ENCODE measurements at places on chromosomes 1 and 21.

GRCh38 chr1:19169642-19170041 lies 40.4 kb downstream of the UBR4 start:
- DNase-seq = peak; percentile 21

GRCh38 chr21:32330784-32331311 lies 32.2 kb downstream of the MRAP start:
- DNase-seq = no peak

- DNase-seq = peak; percentile 94
These were observed 67.7 kb upstream of the RAB4A start for GRCh38 chr1:229203030-229203751.

DNA sequence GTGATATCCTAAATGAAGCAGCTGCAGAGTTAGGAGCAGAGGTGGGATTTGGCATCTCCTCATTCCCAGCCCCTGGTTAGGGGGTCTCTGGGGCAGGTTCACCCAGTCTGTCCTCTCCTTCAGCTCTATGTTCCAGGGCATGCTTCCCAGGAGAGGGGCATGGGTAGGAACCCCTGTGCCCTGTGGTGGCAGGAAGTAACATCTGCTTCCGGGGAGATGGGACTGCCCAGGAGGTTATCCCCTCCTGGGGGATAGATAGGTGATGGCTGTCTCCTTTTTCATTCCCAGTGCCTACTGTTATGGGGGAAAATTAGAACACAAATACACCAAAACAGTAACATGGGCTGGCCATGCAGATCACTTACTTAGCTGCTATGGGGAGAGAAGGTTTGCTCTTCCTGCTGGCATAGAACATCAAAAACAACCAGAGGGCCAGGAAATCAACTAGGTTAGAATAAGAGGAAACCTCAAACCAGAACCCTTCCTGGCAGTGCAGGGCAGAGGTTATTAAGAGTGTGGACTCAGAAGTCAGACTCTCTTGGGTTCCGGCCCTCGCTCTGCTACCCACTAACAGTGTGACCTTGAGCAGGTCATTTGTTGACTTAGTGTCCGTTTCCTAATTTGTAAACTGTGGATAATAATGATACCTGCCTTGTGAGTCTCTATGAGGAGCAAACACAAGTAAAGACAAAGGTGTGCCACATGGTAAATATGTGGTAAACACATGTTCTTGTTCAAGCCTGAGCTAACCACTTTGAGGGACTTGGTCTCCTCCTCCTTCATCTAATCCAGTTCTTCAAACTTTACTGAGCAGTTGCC lies 157.8 kb upstream of the JUN start:
- DNase-seq = no peak

GRCh38 chr1:158924677-158925076 lies 6.7 kb upstream of the PYHIN1 start:
- DNase-seq = no peak

DNA sequence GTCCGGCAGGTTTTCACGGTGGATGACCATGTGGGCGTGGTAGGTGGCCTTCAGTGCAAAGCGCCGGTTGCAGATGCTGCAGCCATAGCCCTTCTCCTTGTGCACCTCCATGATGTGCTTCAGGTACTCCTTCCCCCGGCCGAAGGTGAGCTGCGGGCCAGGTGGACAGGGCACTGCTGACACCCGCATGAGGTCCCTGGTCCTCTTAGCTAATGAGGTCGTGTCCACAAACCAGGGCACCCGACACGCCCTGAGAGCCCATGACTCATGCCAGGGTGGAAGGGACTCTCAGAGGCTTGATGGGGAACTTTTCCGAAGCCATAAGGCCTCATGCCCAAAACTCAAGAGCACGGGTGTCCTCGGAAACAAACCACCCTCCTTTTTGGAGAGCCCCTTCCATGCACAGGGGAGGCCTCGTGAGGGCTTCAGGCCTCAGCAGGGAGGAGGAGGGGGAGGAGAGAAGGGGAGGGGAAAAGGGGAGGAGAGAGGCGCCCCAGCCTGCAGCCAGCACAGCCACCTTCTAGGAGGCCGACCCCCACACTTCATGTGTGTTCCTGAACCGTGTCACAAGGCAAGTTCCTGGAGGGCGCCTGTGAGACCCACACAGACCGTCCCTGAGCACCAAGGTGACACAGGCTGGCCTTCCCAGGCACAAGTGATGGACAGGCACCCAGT lies 54.4 kb upstream of the RIPK4 start:
- no peak for DNase-seq

DNA sequence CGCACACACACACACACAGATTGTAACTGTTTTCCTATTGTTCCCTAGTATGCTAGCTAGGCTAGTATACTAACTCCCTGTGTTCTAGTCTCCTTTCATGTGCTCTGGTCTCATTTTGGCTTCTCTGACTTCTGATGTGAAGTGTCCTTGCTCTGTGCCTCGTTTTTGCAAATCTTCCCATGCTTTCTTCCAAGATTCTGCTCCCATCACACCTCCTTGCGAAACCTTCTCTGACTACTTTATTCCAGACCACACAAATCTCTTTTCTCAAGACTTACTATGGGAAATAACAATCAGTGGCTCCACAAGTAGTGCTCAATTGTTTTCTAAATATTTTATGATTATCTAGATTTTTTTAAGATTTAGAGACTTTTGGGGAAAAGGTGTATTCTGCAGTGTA lies 10.3 kb downstream of the PRRX1 start:
- peak; percentile 43 for DNase-seq

DNA sequence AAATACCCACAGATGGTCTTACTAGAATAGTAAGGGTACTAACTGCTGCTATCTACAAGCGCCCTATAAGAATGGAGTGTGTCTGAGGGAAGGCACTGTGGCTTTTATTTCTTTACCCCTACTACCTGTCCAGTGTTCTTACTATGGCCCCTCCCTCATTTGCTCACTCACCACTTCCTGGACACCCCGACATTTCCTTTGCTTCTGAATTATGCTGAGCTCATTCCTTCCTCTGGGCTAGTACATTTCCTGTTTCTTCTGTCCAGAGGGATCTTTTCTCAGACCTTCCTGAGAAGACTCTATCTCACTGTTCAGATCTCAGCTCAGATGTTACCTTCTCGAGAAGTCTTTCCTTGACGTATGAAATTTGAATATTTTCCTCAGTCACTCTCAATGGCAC lies 192.1 kb upstream of the DAB1 start:
- no peak for DNase-seq

DNA sequence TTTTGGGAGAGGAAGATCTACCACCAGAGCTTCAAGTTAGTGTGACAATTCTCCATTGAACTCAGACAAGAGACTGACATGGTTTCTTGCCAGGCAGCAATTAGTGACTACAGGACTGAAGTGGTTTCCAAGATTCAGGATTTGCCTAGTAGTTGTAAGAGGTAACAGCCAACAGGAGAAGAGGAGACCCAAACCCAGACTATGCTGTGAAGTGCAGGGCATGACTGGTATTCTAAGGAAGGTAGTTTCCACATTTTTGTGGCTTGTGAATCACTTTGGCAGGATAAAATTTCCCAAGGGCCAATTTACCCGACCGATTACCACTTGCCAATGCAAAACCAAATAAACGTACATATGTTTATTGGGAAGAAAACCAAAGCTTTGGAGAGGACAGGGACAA lies 14.7 kb upstream of the RAP1A start:
- DNase-seq = peak; percentile 69

- peak; percentile 30 for DNase-seq
These were observed 597.1 kb upstream of the USP24 start for GRCh38 chr1:55812281-55812680.

DNA sequence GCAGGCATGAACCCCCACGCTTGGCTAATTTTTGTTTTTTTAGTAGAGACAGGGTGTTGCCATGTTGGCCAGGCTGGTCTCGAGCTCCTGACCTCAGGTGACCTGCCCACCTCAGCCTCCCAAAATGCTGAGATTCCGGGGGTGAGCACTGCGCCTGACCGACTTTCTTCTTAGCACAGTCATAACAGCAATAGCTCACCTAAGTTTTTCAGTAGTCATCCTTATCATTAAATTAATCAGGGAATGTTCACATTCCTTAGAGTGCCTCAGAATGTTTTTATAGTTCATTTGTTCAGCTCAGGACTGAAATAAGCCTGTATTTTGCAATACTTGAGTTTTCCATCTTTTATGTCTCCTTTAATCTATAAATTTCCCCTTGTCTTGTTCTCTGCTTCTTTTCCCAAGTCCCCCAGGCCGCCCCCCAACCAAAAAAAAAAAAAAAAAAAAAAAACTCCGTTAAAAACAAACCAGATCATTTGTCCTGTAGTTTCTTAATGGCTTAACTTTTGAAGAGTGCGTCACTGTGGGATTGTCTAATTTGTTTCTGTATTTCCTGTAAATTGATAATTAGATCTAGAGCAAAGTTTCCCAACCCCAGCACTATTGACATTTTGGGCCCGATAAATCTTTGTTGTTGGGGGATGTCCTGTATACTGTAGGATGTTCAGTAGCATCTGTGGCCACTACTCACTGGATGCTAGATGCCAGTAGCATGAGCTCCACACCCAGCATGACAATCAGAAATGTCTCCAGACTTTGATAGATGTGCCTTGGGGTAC lies 120.7 kb downstream of the ITSN1 start:
- DNase-seq = peak; percentile 87

GRCh38 chr1:62407398-62408009 lies 29.3 kb upstream of the USP1 start:
- peak; percentile 33 for DNase-seq

DNA sequence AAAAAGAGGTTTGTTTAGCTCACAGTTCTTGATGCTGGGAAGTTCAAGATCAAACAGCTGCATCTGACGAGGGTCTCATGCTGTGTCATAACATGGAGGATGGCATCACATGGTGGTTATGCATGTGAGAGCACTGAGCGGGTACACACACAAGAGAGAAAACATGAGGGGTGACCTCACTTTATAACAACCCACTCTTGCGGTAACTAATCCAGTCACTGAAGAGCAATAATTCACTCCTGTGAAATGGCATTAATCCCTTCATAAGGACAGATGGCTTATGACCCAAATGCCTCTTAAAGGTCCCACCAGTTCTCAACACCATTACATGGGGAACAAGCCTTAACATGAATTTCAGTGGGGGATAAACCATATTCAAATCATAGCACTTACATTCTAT lies 23.2 kb upstream of the CHIT1 start:
- no peak for DNase-seq

- DNase-seq = peak; percentile 28
These were observed 2.4 kb upstream of the COL11A1 start for GRCh38 chr1:103110701-103111100.

GRCh38 chr1:239951511-239952140 lies 140.1 kb upstream of the FMN2 start:
- DNase-seq = peak; percentile 68

DNA sequence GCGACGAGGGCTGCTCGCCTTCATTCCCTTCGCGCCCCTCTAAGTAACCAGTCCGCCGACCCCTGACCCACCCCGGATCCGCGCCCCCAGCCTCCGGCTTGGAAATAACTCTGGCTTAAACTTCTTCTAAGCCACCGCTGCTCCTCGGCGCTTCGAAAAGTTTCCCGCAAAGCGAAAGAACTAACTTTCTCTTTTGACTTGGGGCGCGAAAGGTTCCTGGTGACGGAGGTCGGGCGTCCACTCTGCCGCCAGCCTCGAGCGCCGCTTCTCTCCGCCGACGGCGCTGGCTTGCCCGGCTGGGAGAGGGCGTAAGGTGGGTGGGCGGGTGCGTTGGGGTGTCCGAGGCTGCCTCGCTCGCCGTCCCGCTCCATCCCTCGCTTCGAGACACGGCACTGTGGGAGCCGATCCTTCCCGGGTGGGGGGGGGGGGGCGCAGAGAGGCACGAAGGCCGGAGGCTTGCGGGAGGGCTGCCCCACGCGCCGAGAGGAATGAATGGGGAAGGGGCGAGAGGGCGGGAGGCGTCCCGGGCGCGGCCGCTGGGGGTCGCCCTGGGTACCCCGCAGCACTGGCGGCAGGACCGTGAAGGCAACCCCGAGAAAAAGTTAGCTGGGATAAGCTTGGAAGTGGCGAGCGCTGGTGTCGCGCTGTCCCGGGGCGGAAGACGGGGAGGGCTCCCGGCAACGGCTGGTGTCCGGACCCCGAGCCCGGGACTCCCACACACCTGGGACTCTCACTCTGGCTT lies 569 bp downstream of the ATF3 start:
- DNase-seq = peak; percentile 32

GRCh38 chr21:42746240-42746592 lies 92.8 kb downstream of the PDE9A start:
- no peak for DNase-seq

DNA sequence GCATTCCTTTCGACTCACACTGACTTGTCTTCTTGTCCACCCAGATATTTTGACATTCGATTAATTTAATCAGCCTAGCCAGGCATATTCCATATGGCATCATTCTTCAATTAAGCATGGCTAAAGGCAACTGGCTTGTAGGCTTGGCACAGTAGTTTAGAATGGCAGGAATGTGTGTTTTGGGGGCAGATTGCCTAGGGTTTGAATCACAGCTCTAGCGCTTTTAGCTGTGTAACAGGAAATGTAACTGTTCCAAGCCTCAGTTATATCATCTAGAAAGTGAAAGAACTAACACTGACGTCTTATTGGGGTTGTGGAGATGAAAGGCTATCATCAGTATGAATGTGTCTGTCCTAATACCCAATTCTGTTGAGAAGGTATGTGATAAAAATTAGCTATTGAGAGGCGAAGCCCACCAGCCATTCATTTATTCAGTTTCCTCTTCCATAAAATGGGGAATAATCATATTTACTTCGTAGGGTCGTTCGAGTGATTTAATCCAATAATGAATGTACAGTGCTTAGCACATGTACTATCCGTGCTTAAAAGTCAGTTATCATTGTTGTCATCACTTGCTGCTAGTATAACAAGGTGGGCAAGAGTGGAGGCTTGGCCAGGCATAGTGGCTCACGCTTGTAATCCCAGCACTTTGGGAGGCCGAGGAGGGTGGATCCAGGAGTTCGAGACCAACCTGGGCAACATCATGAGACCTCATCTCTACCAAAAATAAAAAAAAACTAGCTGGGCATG lies 41.6 kb upstream of the GRHL3 start:
- peak; percentile 39 for DNase-seq

GRCh38 chr1:66778266-66778665 lies 22.8 kb downstream of the INSL5 start:
- no peak for DNase-seq

- DNase-seq = no peak
These were observed 28.2 kb downstream of the UBE2G2 start for GRCh38 chr21:44773291-44773932.

DNA sequence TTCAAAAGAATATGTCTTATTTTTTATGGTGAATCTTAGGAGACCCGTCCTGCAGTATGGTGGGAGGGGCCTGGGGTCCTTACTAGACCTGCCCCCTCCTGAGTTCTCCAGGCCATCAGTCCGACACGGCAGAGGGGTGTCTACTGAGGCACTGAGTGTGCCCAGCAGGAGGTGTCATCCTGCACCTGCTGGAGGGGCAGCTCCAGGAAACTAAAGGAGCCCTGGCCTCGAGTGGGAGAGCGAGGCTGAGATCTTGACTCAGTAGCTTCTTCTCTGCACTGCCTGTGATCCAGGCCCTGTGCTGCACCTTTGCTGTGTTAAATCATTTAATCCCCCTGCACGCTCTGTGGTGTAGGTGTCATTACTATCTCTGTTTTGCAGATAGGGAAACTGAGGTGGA lies 587.7 kb downstream of the PTPRU start:
- no peak for DNase-seq

Data from amniotic epithelial cell (primary cell).